ENCODE measurements at places on chromosomes 11 and 22. TPM values are rescaled to one million over a fixed set of nuclear protein-coding genes. Genes with fewer than 3 reads are reported as not detected.

GRCh38 chr11:115222218-115222862 is 281.9 kb downstream of the CADM1 start:
- no peak for DNase-seq

DNA sequence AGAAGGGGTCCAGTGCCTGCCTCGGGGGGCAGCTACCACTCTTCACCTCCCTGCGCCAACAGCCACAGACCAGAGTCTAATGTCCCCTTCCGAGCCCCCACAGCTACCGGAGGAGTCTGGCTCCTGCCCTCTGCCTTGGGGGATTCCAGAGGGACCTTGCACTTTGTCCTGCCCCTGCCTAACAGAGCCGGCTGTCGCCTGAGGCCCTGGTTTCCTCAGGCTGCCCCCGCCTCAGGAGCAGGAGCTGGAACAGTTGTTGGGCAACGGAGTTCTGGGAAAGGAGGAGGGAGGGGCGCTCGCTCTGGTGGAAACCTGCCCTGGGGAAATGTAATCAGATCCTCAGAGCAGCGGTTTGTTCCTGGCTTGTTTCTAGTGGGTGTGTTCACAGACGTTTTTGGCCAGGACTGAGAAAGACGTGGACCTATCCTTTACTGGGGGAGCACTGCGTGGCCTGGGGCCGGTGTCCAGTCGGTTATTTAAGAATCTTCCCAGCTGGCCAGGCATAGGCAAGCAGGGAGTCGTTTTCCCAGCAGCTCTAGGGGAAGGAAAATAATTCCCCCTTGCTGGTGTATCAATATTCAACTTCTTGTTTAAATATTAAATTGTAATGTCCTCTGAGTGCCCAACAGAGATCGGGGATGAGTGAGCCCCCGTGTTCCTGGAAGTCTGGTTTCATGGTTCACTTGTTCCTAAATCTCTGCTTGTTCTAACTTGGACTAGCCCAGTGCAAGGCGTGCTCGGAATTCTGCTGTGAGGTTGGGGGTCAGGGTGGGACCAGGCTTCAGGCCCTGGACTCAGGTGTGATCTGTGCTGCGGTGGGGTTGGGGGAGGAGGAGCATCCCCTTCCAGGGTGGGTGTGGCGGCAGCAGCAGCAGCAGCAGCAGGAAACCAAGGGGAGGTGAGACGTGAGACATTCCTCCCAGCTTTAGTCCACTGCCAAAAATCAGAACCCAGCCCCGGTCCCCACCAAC is 32.1 kb downstream of the A4GALT start:
- DNase-seq: peak; percentile 87

GRCh38 chr11:102288725-102289083 is 28.6 kb upstream of the BIRC3 start:
- DNase-seq: no peak

SAA4 gene
- 0.54 TPM for polyA plus RNA-seq

ROBO4 gene
- 13.5 TPM for polyA plus RNA-seq

KRTAP5-7 gene
- polyA plus RNA-seq: 0.15 TPM

DNA sequence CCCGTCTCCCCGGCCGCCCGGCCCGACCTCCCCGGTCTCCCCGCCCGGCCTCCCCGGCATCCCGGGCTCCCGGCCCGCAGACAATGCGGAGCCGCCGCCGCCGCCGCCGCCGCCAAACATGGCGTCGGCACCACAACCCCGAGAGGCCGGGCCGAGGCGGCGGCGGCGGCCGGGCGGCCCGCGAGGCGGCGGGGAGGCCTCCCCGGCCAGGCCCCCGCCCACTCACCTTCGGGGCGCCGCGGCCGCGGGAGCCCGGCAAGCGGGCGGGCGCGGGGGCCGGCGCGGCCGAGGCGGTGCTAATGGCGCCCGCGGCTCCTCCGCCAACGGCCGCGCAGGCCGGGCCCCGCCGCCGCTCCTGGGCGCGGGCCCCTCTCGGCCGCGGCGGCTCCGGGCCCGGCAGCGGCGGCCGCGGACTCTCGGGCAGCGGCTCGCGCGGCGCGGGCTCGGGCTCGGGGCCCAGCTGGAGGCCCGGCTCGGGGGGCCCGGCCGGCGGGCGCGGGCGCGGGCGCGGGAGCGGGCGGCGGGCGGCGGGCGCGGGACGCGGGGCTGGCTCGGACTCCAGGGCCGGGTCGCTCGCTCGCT is 311 bp downstream of the BRD1 start:
- DNase-seq: no peak

DNA sequence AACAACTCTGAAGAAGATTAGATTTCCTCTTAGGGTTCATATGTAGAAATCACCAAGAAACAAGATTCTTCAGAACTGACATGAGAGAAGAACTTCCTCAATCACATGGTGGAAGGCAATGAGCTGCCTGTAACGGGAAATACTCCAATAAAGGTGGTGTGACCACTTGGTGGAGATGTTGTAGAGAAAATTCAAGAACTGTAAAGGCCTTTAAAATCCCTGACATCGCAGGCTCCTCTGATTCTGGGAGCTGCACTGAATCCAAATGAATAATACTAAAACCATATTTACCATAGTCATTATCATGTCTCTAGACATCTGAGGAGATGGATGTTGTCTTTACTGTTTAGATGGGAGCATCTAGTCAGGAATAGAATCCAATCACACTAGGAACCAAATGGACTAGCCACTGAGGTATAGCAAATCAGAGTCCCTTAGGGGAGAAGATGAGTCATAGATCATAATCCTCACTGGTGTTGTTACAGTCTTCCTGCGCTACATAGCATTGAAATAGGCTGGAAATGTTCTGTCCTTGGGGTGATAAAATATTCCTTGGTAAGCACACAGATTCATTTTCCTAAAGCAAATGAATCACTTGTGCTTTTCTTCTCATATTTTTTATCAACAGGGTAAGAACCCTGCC is 321.6 kb upstream of the TENM4 start:
- DNase-seq: no peak

GRCh38 chr11:105732611-105733010 is 122.7 kb downstream of the GRIA4 start:
- DNase-seq: no peak

DNA sequence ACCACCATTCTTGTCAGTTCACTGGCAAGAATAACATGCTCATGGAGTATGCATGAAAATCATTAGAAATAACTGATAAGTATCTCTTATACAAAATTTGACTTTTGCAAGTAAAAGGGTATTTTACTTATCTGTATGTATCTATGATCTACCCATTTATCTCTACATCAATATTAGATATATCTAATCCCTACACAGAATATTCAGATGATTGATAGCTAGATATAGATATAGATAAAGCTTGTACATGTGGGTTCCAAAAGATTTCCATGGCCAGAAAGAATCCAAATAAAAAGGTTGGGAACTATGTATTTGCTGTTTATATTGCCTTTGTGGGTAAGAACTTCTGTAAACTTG is 185.5 kb downstream of the MAML2 start:
- DNase-seq: no peak

DNA sequence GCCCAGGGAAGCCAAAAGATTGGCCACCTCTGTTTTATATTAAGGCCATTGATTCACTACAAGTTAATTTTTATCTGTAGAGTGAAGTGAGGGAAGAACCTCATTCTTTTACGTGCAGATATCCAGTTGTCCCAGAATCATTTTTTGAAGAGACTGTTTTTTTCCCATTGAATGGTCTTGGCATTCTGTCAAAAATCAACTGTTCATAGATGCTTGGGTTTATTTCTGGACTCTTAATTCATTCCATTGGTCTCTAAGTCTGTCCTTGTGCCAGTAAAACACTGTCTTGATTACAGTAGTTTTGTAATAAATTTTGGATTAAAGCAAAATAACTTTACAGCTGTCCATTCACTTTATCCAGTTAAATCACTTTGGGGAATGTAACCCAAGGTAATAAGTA is 26.8 kb downstream of the WBP2NL start:
- DNase-seq: no peak

CNIH2 gene
- polyA plus RNA-seq: 0.24 TPM

- DNase-seq: no peak
These were observed 166.6 kb downstream of the BRD1 start for GRCh38 chr22:49660794-49661781.

DNA sequence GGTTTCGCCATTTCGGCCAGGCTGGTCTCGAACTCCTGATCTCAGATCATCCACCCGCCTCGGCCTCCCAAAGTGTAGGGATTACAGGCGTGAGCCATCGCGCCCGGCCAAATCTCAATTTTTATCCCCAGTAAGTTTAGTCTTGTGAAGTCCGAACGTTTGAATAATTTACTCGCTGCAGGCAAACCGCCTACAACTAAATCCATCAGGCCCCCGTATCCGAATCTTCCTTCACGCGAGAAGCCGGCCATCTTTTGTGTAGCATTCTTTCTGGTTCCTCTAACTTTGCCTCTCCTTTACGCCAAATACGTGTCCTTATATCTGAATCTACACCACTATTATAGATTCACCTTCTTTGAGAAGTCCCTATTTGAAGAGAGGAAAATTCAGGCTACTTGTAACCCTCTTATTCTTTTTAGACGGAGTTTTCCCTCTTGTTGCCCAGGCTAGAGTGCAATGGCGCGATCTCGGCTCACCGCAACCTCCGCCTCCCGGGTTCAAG is 581 bp upstream of the EIF3L start:
- no peak for DNase-seq

DNA sequence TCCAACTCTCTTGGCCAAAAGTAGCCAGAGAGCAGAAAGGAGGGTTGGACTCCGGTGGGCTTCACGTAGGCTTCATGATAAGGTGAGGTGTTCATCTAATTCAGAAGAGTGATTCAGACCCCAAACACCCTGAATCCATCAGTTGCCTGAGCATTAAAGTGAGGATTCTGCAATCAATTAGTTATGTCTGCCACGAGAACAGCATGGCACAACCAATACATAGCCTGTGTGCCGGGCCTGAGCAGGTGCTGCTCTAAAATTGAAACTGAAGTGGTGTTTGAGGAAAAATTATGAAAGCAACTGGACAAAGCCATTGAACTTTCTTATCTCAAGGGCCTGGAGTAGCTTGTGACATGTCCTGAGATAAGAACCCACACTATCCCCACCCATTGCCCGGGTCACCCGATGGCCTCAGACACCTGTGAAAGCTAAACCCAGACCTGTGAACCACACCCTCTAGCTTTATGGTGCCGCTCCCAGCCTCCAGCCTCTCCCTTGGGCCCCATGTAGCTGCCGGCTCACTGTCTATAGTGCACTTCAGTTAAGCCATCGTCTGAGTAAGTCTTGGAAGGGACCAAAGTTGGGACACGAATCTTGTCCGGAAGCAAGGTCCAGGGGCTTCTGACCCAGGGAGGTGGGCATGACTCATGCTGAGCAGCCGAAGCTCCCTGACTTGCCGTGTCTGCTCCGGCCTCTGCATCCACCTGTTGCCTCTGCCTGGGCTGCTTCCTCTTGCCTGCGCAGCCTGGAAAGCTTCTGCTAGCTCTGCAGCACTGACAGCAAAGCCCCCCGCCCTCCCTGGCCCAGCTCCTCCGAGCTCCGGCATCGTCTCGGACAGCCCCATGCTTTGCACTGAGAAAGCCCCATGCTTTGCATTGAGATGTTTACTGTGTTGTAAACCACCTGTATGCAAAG is 5.7 kb upstream of the MYEOV start:
- no peak for DNase-seq

DNA sequence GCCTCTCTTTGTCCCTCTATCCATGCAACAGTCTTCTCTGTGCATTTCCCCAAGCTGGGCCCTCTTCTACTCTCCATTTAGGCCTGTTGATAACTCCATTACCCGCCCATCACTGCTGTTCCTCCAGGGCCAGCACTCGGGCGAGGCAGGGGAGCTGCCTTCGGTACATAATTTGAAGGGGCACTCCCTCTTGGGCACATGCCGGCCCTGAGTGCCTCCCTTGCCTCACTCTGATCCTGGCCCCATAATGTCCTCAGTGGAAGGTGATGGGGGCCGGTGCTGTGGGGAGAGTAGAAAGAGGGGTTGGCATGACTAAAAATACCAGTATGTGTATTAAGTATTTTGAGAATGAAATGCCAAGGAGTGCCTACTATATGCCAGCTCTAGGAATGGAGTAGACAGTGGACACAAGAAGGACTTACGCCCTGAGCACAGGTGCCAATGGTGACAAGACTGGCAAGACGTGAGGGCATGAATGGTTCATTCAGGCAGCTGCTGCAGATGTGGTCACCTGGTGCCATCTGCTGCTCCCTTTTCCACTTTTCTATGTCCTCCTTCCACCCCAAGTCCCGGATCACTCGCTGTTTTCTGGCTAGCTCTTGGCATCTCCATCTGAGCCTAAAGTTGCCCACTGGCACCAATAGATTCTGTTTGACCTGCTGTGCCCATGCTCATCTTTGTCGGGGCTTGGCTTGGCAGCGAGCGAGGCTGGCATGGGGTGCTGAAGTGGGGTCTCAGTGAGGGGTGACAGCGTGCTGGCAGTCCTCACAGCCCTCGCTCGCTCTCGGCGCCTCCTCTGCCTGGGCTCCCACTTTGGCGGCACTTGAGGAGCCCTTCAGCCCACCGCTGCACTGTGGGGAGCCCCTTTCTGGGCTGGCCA is 22.6 kb downstream of the TMEM218 start:
- no peak for DNase-seq

DNA sequence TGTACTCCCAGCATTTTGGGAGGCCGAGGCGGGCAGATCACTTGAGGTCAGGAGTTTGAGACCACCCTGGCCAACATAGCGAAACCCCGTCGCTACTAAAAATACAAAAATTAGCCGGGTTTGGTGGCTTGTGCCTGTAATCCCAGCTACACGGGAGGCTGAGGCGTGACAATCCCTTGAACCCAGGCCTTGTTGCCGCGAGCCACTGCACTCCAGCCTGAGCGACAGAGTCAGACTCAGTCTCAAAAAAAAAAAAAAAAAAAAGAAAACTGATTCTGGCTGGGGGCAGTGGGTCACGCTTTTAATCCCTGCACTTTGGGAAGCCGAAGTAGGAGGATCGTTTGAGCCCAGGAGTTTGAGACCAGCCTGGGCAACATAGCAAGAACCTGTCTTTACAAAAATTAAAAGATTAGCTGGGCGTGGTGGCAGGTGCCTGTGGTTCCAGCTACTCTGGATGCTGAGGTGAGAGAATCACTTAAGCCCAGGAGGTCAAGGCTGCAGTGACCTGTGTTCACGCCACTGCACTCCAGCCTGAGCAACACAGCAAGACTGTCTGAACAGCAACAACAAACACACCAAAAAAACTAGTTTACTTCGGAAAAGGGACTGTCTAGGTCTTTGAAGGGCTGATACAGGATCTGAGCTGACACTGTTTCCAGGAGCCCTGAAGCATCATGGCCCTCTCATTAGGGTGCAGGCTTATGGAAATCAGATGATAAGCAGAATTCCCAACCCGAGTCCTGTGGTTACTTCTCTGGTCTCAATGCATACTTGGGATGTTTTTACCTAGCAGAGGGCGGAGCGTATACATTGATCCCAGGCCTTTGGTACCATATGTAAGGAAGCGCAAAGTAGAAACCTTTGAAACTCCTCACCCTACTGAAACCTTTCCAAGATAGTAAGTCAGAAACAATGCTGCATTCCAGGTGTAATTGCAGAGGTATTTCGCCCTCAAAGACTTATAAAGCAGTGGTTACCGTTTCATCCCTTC is 1.8 kb upstream of the CHKB start:
- DNase-seq: no peak

Data from urinary bladder (tissue), 4 donors.